Transverse colon (tissue), 4 donors: ENCODE measurements at places on chromosomes 7 and 10. TPM values are rescaled to one million over a fixed set of nuclear protein-coding genes. Genes with fewer than 3 reads are reported as not detected.

DNA sequence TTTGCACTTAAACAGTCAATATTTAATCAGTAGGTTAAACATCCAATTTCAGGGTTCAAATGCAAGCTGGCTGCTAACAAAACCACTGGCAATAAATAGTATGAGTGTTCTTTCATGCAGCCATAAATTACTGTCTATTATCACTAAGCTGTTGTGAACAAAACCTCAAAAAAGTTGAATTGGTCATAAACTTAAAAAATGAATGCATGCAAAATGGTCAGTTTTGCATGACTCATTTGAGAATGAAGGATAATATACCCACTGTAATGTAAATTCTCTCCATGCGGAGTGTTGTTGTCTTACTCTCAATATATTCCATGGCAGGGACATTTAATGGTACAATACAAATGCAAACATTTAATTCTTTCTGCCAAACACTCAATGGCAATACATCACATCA is 226.4 kb downstream of the MAGI2 start:
- no peak for DNase-seq

GRCh38 chr10:12950583-12951128 is 50.9 kb downstream of the CCDC3 start:
- DNase-seq = no peak

DNA sequence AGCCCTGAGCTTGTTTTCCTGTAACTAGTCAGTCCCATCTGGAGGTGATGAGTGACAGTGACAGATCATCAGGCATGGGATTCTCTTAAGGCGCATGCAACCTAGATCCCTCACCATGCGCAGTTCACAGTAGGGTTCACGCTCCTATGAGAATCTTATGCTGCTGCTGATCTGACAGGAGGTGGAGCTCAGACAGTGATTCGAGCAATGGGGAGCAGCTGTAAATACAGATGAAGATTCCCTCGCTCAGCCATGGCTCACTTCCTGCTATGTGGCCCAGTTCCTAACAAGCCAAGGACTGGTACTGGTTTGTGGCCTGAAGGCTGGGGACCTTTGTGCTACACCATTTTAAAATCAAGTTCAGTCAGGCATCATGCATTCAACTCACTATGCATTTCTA is 221.7 kb downstream of the KIAA1217 start:
- DNase-seq = no peak

GRCh38 chr10:102413053-102413705 is 5.4 kb downstream of the PSD start:
- no peak for DNase-seq

- no peak for DNase-seq
Measured at GRCh38 chr10:47198221-47198620, 101.8 kb upstream of the GDF10 start.

DNA sequence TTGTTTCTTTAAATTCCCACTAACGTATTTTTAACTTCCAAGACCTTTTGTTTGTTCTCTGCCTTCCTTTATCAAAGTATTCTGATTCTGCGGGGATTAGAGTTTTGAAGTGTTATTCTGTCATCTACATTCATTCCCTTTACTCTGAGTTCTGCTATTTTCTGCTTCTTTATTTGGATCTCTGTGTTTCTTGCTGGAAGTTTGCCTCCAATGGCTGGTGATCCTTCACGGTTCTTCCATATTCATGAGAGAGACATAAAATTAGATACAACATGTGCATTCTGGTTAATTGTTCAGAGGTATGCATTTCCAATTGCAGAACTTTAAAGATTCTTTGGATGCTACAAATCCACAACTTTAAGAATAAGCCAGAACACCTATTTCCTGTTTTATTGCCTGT is 244.7 kb upstream of the ADARB2 start:
- no peak for DNase-seq

DNA sequence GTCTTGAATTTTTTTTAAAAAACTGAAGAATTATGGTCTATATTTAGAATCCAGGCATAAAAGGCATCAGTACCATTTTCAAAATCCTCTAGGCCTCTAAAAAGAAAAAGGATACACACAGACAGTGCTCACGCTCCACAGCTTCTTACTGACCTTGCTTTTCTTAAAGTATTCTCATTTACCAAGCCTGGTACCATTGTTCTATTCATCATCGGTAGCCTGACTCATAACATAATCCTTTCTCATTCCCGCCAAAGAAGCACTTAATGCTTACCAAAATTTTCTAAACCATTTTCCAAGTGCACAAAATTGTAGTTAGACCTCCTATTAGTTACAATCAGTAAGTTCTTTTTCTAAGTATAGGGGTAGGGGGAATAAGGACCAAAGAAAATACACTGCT is 54.6 kb downstream of the ATE1 start:
- DNase-seq = no peak

DNA sequence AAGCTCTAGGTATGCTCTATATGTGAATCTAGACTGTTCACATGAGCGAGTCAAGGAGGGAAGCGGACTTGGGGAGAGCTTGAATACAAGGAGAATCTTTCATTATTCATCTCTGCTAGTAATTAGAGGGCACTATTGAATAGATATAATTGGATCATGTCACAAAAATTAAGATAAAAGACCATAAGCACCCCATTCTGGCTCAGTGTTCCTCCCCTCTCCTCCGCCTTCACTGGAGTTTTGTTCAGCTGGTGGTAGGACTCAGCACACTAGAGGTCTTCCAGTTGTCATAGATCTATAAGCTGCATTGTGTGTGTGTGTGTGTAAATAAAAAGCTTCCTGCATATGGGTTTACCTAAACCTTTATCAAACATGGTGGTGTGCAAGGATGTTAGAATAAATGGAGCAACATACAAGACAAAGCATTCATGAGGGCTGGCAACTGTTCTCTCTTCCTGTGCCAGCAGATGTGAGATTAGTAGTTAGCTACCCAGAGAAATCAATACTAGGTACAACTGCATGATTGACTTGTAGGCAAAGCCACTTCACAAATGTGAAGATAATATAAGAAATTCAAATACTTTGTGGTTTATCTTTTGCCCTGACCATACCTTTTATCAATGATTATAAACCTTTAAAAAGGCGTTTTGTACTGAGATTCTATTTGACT is 142.6 kb downstream of the CREB5 start:
- no peak for DNase-seq

The FGFR2 gene
- 114 TPM for total RNA-seq

The ENTPD7 gene
- total RNA-seq = 4.9 TPM
